ENCODE measurements at places on chromosomes 7 and 10.

- DNase-seq: no peak
Observed at GRCh38 chr10:130570074-130570473, 433.9 kb downstream of the GLRX3 start.

- DNase-seq: no peak
Observed at GRCh38 chr7:39633563-39634477, 10.4 kb downstream of the RALA start.

DNA sequence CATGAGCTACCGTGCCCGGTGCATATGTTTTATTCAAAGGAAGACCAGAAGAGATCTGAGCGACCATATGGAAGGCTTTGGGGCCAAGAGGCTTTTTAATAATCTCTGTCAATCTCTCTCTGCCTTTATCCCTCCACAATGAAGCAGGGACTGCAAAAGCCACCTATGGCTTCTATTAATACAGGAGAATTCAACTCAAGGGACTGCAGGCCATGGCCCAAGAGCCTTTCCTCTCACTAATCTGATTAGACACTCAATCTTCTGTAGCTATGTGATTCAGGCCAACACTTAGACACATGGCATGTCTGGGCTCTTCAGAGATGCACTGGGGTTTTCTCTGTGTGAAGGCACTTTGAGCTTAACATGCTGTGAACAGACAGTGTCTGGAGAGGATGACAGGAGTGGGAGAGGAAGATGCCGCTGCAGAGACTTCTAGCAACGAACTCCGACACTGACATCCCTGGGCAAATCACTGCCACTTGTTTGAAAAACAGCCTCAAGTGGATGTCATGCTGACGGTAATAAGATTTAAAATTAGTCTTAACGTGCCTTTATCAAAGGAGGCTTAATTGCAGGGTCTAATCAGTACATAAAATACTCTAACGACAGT, 114.4 kb upstream of the AOAH start:
- DNase-seq: no peak

- no peak for DNase-seq
Observed at GRCh38 chr10:115050375-115051010, 42.7 kb upstream of the ATRNL1 start.

DNA sequence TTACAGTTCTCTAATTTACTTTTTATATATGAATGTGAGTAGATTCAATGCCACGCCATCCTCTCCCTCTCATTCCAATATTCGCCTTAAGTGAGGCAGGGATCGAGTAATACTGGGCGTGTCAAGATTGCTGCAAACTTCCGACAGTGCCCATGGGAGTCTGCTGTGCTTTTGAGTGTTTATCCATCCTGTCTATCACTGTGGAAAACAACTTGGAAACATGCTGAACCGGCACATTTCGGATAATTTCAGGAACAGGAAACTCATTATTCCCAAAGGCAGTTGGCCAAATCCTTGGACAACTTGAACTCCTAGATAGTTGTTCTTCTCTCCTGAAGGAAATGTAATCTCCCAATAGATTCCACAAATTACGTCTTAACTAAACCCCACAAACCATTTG, 28.5 kb downstream of the PIP4K2A start:
- DNase-seq: no peak

DNA sequence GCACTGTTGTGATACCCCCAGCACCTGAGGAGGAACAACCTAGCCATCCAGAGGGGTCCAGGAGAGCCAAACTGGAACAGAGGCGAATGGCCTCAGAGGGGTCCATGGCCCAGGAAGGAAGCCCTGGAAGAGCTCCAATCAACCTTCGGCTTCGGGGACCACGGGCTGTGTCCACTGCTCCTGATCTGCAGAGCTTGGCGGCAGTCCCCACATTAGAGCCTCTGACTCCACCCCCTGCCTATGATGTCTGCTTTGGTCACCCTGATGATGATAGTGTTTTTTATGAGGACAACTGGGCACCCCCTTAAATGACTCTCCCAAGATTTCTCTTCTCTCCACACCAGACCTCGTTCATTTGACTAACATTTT, 1.6 kb upstream of the CASP2 start:
- no peak for DNase-seq

DNA sequence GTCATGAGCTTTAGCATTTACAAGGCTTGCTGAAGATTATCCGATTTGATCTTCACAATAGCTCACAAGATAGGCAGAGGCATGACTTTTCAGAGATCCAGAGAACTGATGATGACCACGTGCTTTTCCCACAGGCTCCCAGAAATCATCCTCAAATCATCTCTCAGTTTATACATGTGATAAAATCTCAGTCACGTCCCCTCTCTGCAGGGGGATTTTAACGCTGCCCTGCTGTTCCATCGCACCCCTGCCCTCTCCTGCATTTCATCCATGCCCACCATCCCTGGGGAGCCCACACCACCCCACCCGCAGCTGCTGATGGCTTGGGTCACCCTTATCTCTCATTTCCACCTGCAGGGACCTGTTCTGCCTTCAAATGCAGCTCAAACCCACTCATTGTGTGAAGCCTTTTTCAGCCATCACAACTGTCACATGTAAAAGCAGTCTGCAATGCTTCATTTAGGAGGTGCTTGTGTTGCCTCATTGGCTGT, 141.8 kb downstream of the DIP2C start:
- no peak for DNase-seq

DNA sequence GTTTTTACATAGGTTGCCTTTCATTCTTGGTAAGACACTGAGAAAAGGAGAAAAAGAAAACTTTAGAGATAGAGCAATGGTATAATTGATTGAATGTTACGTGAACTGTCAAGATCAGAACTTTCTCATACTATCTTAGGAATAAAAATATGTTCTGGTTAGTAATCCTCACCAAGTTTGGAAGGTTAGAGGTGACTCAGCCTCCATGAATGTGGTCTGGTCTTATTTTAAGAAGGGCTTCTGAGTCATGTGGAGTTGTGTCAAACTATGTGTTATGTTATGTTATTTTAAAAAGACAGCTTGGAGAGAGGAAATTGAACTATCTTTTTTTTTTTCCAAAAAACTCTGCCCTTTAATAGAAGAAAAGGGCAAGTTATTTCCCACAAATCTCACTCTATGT, 458.6 kb upstream of the KLF6 start:
- DNase-seq: no peak

DNA sequence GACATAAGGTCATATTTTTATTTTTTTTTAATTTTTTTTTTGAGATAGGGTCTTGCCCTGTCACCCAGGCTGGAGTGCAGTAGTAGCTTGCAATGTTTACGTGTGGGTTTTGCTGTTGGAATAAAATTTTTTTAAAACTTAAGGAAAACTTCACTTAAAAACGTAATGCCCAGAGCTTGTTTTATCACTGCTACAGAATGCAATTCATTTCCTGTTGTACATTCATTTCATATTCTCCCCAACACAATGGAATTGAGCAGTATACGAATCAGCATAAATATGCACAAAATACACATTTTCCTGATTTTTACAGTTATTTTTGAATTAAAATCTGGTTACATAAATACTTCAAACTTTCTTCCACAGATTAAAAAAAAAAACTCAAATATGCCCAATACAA, 40.3 kb downstream of the RSU1 start:
- DNase-seq: no peak

- DNase-seq: no peak
Observed at GRCh38 chr7:42495256-42495655, 258.2 kb upstream of the GLI3 start.

DNA sequence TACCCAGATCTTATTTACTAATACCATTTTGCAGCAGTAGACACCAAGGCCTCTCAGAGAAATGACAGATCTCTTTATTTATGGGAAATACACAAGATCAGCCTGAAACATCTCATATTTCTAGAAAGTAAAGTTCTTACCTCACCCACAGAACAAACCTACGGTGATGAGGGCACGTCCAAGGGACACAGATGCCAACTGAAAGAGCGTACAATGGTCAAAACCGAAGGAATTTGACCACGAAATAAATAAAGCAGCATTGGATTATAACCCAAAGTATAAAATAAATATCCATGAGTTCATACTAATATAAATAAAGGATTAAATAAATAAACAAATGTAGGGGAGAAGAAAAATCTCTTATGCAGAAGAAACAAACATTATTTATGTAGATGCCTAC, 747.0 kb downstream of the TNS3 start:
- no peak for DNase-seq

DNA sequence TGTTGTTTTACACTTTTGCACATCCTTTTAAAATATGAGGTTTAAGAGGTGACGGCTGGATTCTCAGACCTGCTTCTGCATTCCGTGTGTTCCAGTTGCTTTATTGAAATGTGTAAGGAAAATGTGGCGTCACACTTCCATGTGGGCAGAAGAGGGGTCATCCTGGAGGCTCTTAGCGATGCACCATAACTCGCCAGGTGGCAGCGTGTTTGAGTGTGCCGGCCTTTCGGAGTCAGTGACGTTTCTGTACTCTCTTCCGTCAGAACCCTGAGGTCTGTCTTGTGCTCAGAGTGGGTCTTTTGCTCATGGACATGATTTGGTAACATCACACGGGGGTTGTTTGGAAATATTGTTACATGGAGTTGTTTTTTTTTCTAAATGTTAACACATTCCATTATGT, 9.1 kb downstream of the PPP2R2D start:
- DNase-seq: no peak

- no peak for DNase-seq
Observed at GRCh38 chr10:126090911-126091728, 194.8 kb downstream of the FANK1 start.

DNA sequence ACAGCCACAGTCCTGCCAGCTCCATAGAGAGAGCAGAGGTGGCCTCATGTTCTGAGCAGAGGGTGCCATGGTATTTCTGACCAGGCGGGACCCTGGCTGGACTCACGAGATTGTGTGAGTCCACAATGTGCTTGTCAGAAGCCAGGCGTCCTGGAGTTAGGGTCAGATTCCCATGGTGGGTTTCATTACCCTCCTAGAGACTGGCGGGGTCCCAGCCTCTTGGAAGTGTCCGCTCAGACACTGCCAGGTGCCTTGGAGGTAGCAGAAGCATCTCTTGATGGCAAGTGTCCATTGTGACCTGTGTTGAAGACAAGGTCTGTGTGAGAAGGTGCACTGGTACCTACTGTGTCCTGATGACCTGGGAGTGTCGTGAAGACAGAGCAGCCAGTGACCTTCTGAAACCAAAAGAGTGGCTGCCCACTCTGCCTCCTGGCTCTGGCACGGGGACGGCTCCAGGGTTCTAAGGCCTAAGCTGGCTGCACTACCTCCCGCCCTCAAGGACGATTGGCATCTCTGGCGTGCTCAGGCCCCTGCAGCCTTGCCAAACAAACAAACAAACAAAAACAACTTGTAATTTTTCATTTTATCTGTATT, 56.8 kb downstream of the MGMT start:
- DNase-seq: no peak

DNA sequence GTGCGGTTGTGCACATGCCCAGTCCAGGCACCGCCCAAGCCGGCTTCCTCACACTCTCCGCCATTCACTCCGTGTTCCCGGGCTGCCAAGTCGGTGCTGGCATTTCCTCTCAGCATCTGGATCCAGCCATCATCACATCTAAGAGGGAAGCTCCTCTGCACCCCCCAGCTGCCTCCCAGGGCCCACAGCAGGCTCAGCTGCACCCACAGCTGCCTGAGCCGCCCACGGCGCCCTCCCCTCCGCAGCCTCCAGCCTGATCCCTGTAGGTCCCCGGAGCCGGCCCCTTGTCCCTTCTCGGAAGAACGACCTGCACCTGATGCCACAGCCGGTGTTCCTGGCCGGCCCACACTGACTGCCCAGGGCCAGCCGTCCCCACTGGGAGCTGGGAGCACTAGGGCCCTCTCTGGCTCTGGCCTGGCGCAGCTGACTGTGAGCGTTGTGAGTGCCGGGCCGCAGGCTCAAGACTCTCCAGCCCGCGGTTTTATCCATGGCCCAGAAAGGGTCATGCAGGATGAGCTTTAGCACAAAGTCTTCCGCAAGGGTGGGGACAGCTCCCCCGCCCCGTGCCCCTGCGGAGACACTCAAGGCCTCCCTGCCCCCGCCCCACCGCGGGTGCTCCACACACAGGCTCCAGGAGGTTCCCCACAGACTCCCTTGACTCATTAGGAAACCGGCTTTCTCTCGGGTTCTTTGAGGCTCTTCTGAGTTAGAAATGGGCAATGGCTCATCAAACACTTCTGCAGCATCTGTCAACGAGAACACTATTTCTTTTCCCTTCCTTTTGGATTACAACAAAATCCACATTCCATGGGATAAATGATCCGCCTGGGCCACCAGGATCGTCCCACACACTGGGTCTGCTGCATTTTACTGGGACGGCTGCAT, 31.2 kb downstream of the CFAP46 start:
- DNase-seq: no peak

GRCh38 chr10:98074315-98074911, 44.0 kb upstream of the CRTAC1 start:
- no peak for DNase-seq

- no peak for DNase-seq
Observed at GRCh38 chr10:86970982-86971231, 2.6 kb downstream of the ADIRF start.

DNA sequence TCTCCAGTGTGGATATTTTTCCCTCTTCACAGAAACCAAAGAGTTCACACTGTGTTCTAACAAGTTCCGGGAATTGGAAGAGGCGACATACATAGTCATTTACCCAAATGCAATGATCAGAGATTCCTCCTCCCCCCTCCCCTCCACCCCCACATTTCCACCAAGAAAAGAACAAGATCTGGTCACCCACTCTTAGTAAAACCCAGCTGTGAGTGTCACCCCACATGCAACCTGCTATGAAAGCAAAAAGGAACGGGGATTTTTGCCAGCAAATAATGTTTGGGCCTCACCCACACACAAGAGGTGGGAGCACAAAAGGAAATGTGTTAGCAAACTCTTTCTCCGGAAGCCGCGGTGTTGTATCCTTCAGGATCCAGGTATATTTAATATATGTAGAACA, 745.0 kb upstream of the AUTS2 start:
- DNase-seq: no peak

- no peak for DNase-seq
Observed at GRCh38 chr10:23610626-23611307, 171.9 kb downstream of the OTUD1 start.

GRCh38 chr10:114643158-114643557, 14.9 kb downstream of the ABLIM1 start:
- DNase-seq: no peak

GRCh38 chr10:119308089-119308488, 100.7 kb downstream of the GRK5 start:
- no peak for DNase-seq

GRCh38 chr7:11557627-11558026, 274.4 kb downstream of the THSD7A start:
- peak; percentile 18 for DNase-seq

- no peak for DNase-seq
Observed at GRCh38 chr10:5492929-5493576, 6.3 kb downstream of the CALML5 start.

Data from GM13977 (cell line).